ENCODE measurements at places on chromosomes 12 and 14. TPM values are rescaled to one million over a fixed set of nuclear protein-coding genes. Genes with fewer than 3 reads are reported as not detected.

DNA sequence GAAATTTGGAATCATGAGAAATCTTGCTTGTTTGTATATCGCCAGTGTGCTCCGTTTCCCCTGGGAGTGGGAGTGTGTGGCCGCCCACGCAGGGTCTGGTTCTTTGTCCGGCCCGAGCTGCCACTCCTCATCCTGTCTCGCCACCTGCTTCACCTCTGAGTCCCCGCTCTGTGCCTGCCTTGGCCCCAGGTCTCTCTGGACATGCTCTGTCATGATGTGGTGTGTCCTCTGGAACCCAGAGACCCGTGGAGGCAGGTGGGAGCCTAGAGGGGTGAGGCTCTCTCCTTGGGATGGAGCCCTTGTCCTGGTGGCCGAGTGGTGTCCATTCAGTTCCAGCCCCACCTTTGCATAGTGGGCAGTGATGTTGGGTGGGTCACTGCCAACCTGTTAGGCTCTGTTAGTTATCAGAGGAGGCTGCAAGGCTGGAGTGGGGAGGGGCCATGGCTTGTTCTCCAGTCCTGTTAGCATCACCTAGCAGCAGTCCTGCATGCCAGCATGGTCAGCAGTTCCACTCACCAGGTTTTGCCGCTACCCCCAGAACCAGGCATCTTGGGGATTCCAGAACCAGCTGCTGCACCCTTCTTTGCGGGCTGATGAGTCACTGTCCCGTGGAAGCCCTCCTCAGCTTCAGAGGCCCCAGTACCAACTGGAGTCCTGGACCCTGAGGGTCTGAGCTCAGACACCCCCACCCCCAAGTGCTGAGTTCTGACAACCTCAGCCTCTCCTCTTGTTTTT is 76.5 kb downstream of the EP400 start:
- no peak for DNase-seq

DNA sequence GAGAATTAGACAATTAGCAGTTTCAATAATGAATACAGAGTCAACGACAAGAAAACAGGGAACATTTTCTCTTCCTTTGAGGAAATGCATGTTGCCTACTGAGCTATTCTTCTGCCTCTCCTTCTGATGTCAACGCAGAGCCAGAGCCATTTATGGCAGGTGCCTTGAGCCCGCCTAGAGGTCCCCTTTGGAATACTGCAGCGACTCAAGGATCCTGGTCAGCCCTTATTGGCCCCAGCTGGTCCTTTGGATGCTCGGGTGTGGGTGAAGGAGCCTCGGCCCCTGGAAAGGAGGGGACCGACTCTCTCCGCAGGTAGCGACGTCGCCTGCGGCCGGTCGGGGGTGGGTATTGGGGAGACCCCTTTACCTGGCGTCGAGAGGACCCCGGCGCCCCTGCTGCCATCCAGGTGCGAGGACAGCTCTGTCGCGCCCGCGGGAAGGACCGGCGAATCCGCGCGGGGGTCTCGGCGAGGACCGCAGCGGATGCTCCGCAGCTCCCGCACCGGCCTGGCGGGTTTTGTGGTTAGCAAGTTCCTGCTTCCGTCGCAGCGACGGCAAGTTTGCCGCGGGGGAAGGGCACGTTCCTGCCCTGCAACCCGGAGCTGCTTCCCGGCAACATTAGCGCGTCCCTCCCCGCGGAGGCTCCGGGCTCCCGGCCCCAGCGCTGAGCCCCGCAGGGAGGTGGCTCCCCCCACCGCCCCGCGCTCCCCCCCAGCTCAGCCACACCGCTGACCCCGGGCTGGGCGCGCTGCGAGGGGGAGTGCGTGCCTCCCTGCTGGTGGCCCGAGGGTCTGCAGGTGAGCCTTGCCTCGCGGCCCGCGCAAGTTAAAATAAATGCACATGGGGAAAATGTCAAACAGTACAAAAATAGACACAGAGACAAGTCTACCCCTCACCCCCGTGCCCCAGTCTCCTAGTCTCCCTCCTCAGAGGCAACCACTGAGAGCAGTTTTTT is at the start of gene MANSC1:
Gene MANSC1 (minus strand): TSS at position 532 of the 955 bp plus-strand sequence. CDS start 6,928 bp downstream, outside the sequence.
- DNase-seq, result peak; percentile 52

Gene CCDC196
- not detected for total RNA-seq

Gene OVCH1
- total RNA-seq, result 0.16 TPM

Measured in neural crest cell (in vitro differentiated cells).